A549 treated with ZK216348 at 1 μM for 4 hours (cell line): ENCODE measurements at places on chromosomes 6 and 20. TPM values are rescaled to one million over a fixed set of nuclear protein-coding genes. Genes with fewer than 3 reads are reported as not detected.

Gene GLP1R
- not detected in 5 replicates for total RNA-seq

Gene BHLHE23
- not detected in 5 replicates for total RNA-seq

Gene POM121L2
- not detected in 5 replicates for total RNA-seq

Gene UQCC2
- total RNA-seq = 85.3 to 107 TPM (median 97.0 TPM) in 5 replicates

Gene BPIFB1
- total RNA-seq = 0.18 TPM in 1 of 5 replicates, not detected in the others

Gene KIF6
- total RNA-seq = 0.11 to 0.45 TPM (median 0.13 TPM) in 4 of 5 replicates, not detected in the other

Gene SEMG1
- total RNA-seq = not detected in 5 replicates

Gene BMP2
- total RNA-seq = 0.19 to 0.64 TPM (median 0.44 TPM) in 5 replicates

Gene HLA-DOA
- not detected in 5 replicates for total RNA-seq

Gene CDK19
- total RNA-seq = 2.7 to 5.5 TPM (median 4.9 TPM) in 5 replicates

Gene ADGRB3
- total RNA-seq = not detected in 5 replicates

Gene FRK
- total RNA-seq = 0.93 to 1.7 TPM (median 1.3 TPM) in 5 replicates

Gene ADRM1
- total RNA-seq = 122 to 192 TPM (median 188 TPM) in 5 replicates

Gene RNF144B
- total RNA-seq = 0.14 to 0.99 TPM (median 0.34 TPM) in 5 replicates

Gene CLVS2
- total RNA-seq = 0.02 to 0.23 TPM (median 0.13 TPM) in 5 replicates

Gene PRR18
- 0.09 to 0.54 TPM (median 0.21 TPM) in 4 of 5 replicates, not detected in the other for total RNA-seq

Gene CST8
- not detected in 5 replicates for total RNA-seq

Gene TSPO2
- total RNA-seq = not detected in 5 replicates

Gene MYCT1
- total RNA-seq = 0.05 to 0.11 TPM (median 0.08 TPM) in 4 of 5 replicates, not detected in the other

Gene SLC35D3
- total RNA-seq = 0.10 to 0.11 TPM in 2 of 5 replicates, not detected in the others

Gene NRSN1
- total RNA-seq = not detected in 5 replicates

Gene RSPH9
- total RNA-seq = 0.13 to 0.31 TPM (median 0.24 TPM) in 5 replicates

Gene RUNX2
- total RNA-seq = 1.2 to 1.9 TPM (median 1.4 TPM) in 5 replicates

Gene ABHD16B
- total RNA-seq = not detected in 5 replicates

Gene HLA-DMA
- 2.7 to 3.6 TPM (median 3.2 TPM) in 5 replicates for total RNA-seq

Gene DDO
- 0.07 to 0.38 TPM in 2 of 5 replicates, not detected in the others for total RNA-seq

Gene FAM162B
- not detected in 5 replicates for total RNA-seq

Gene LRRN4
- total RNA-seq = 0.06 TPM in 2 of 5 replicates, not detected in the others

Gene RAB44
- 0.06 to 0.09 TPM (median 0.07 TPM) in 3 of 5 replicates, not detected in the others for total RNA-seq

Gene C6orf89
- 13.1 to 18.6 TPM (median 17.6 TPM) in 5 replicates for total RNA-seq

Gene PTCHD4
- 0.06 to 0.11 TPM (median 0.09 TPM) in 3 of 5 replicates, not detected in the others for total RNA-seq

Gene ERGIC3
- 211 to 251 TPM (median 247 TPM) in 5 replicates for total RNA-seq

Gene BFSP1
- total RNA-seq = 3.7 to 5.7 TPM (median 4.7 TPM) in 5 replicates

Gene KCNK5
- 0.92 to 1.6 TPM (median 1.5 TPM) in 5 replicates for total RNA-seq

Gene TASP1
- 8.8 to 11.6 TPM (median 9.6 TPM) in 5 replicates for total RNA-seq

Gene BPIFB4
- not detected in 5 replicates for total RNA-seq

Gene MCUR1
- 12.3 to 20.4 TPM (median 15.0 TPM) in 5 replicates for total RNA-seq

Gene TNF
- 0.08 TPM in 1 of 5 replicates, not detected in the others for total RNA-seq

Gene CRIP3
- 0.28 to 0.64 TPM (median 0.44 TPM) in 4 of 5 replicates, not detected in the other for total RNA-seq

Gene TNFRSF21
- 17.3 to 21.9 TPM (median 18.6 TPM) in 5 replicates for total RNA-seq

Gene XKR7
- total RNA-seq = 0.02 to 0.03 TPM in 2 of 5 replicates, not detected in the others

Gene OPRL1
- 0.46 to 0.98 TPM (median 0.70 TPM) in 5 replicates for total RNA-seq

Gene FAM110A
- 4.3 to 12.4 TPM (median 11.4 TPM) in 5 replicates for total RNA-seq

Gene IMPG1
- total RNA-seq = not detected in 5 replicates

Gene KCNG1
- total RNA-seq = 12.9 to 34.4 TPM (median 21.2 TPM) in 5 replicates

Gene SASH1
- 2.0 to 3.2 TPM (median 2.4 TPM) in 5 replicates for total RNA-seq

Gene MAP7
- 22.2 to 29.9 TPM (median 26.3 TPM) in 5 replicates for total RNA-seq

Gene CST4
- total RNA-seq = not detected in 5 replicates

Gene GPLD1
- 0.60 to 1.6 TPM (median 0.93 TPM) in 5 replicates for total RNA-seq

Gene DZANK1
- 2.6 to 3.2 TPM (median 2.8 TPM) in 5 replicates for total RNA-seq

Gene NKAPL
- not detected in 5 replicates for total RNA-seq

Gene FOXS1
- 0.40 to 1.1 TPM (median 0.76 TPM) in 4 of 5 replicates, not detected in the other for total RNA-seq

Gene CST1
- 0.59 to 1.5 TPM (median 0.81 TPM) in 4 of 5 replicates, not detected in the other for total RNA-seq

Gene ACTR5
- total RNA-seq = 8.1 to 11.1 TPM (median 10.6 TPM) in 5 replicates
